Effector memory CD8-positive, alpha-beta T cell (primary cell): ENCODE measurements at places on chromosomes 3 and 15.

GRCh38 chr15:79003896-79004295 is 59.0 kb upstream of the CTSH start:
- no peak for DNase-seq

GRCh38 chr15:29316422-29316821 is 46.8 kb upstream of the NSMCE3 start:
- DNase-seq, result no peak

DNA sequence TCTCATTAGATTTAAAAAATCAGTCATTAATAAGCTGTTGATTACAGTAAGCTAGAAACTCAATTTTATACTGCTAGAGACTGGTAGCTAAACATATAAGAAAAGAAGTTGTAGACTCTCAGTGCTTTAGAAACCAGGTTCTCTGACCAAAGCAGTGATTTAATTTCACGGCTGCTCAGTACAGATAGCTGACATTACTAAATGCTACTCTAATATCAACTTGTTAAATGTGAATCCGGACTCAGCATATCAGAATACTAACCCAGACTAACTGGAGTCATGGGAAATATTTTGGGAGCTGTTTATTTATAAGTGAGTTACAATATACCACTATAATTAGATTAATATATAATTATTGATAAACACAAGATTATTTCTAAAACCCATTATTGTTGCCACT is 80.4 kb downstream of the NEDD4 start:
- no peak for DNase-seq

- DNase-seq, result no peak
These were observed 667 bp upstream of the ACOX2 start for GRCh38 chr3:58537412-58538301.

- DNase-seq, result no peak
These were observed 7.8 kb upstream of the ACSBG1 start for GRCh38 chr15:78242128-78242527.
